Stimulated activated CD8-positive, alpha-beta memory T cell treated with anti-CD3 and anti-CD28 coated beads, Interleukin-4, amount 100 ng/mL, for 4 hours (primary cell): ENCODE measurements at places on chromosomes 2 and 18.

GRCh38 chr2:196421880-196422279 is 217.6 kb upstream of the CCDC150 start:
- no peak for DNase-seq

DNA sequence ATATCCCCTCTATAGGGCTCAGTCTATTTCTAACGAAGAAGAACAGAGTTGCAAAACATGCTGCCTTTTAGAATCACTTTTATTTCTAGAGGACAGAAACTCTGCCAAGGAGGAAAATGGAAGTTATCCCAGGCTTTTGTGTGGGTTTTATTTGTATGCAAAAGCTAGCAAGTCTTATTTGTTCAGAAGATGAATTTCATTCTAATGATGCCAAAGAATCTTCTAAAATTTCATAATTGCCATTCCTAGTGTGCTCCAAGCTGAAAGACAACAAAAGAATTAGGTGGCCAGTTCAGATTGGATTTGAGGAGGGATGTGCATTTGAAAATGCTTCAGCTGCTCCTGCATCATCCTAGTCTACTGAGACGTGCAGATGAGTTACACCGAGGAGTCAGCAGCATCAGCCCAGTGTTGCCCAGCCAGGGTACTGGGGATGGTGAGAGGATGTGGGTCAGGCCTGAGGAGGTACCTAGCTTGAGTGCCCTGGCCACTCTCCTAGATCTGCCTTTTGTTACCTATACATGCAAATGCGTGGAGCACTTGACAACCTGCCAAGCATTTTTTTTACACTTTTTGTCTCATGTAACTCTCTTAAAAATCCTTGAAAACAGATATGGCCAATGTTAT is 80.1 kb downstream of the KCNS3 start:
- DNase-seq = no peak

GRCh38 chr2:54946220-54946805 is 103.9 kb downstream of the RTN4 start:
- no peak for DNase-seq

GRCh38 chr2:46001741-46002506 is 295.3 kb upstream of the EPAS1 start:
- no peak for DNase-seq

DNA sequence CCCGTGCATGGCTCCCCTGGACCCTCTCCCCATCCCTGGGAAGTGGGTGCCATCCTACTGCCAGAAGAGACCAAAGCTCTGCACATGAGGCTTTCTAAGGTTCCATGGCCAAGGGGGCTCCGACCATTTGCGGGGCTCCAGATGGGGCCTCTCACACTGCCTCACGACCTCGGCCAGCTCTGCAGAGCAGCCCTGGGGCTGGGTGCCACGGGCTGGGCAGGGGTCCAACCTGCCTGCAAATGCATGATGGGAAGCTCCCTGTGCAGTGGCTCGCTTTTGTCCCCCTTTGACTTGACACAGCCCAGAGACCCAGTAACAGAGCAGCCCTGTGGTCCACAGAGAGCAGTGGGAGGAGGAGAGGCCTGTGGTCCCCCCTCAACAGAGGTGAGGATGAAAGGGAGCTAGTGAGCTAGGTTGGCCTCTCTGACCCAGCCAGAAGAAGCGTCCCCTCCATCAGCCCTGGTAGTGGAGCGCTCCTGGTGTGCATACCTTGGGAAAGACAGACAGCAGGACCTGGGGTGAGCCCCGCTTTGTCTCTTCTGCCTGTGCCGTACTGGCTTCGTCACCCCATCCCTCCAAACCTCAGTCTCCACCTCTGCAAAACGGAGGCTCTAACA is 174.1 kb downstream of the DDX1 start:
- no peak for DNase-seq

DNA sequence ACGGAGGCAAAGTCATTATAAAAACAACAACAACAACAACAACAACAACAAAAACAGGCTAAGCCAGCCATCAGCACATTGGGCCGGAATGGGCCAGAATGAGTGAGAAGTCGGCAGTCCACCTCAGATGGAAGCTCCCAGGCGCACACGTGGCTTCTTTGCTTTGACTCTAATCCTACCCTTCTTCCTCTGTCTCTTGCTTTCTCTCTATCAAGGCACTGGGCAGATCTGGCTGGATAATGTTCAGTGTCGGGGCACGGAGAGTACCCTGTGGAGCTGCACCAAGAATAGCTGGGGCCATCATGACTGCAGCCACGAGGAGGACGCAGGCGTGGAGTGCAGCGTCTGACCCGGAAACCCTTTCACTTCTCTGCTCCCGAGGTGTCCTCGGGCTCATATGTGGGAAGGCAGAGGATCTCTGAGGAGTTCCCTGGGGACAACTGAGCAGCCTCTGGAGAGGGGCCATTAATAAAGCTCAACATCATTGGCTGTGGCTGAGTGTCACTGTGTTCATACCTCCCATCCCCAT is 52.2 kb downstream of the MARCO start:
- DNase-seq = no peak

DNA sequence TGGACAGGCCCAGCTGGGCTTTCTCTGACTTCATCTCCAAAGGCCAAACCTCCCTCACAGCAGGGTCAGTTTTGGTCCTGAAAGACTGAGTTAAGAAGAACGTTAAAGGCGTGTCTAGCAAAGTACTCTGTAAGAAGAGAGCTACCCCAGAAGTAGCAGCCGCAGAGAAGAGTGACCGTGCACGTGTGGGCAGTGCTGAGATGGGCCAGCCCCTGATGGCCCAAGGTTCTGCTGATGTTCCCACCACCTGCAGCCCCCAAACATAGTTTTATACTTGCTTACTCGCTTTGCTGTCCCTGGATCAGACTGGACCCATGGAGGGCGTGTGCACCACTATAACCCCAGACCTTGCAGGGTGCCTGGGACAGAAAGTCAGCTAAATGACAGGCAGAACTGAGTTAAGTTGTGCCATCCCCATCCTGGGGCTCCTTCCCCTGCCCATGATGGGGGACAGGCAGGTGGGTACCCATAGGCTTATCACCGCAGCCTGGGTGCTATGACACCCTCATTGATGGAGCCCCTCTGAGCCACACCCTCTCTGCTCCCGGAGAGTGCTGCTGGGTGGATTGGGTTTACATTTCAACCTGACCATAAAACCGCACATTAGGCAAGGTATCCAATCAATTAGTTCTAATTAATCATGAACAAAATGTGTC is 367.3 kb upstream of the HS6ST1 start:
- no peak for DNase-seq

DNA sequence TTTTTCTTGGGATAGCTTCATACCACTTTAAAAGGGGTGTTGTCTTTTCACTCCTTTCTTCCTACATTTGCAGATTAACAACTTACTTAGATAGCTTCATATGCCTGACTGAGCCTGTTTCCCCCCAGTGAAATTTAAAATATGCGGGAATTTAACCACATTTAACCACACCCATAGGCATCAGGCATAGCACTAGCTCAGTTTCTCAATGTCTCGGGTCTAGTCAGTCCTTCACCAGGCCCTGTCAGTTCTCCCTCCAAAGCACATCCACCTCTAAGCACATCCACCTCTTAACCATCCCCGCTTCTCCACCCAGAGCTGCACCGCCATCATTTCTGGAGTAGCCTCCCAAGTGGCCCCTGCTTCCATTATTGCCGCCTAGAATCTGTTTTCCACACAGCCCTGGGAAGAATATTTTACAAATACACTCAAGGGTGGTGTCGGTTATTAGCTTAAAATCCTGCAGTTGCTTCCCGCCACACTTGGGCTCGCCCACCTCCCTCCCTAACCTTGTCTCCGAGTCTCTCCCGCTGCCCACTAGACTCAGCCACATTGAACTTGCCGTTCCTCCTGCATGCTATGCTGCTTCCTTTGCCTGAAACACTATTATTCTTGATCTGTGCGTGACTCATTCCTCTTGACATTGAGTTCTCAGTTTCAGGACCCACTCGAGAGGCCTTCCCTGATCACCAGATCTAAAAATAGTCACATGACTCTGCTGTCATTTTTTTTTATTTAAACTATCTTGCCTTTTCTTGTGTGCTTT is 68.3 kb downstream of the SPTBN1 start:
- no peak for DNase-seq

GRCh38 chr2:132521341-132521740 is 104.7 kb downstream of the GPR39 start:
- no peak for DNase-seq

DNA sequence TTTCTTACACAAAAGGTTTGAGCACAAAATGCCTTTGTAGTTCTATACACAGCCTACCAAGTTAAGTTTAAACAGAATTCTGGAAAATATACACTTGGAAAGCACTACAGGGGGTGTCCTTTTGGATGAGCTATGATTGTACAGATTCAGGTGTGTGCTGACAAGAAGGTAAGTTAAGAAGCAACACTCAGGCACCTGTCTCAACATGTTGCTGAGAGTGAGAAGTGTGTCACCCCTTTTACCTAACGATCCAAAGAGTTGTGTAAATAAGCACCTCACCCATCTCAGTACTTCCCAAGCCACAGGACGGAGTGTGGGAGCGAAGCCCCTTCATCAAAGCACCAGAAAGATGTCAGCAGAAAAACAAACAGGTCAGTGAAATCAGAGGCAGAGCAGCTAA is 109.5 kb upstream of the DAPL1 start:
- no peak for DNase-seq

DNA sequence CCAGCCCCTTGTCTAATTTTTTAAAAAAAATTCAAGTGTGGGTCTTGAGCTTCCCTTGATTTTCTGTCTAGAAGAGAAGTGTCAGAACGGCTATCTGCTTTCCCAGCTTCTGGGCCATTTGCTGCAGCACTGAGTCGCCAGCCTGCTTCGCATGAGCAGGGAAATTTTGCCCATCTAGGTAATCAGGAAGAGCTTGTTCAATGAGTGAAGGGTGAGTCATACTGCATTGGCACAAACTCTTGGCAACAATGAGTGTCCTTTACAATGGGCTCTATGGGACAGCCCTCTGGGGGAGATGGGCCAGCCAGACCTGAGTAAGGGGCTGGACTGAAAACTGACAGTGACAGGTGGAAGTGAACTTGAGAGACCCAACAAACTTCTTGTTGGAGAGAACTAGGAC is 2.4 kb upstream of the RNF144A start:
- no peak for DNase-seq

DNA sequence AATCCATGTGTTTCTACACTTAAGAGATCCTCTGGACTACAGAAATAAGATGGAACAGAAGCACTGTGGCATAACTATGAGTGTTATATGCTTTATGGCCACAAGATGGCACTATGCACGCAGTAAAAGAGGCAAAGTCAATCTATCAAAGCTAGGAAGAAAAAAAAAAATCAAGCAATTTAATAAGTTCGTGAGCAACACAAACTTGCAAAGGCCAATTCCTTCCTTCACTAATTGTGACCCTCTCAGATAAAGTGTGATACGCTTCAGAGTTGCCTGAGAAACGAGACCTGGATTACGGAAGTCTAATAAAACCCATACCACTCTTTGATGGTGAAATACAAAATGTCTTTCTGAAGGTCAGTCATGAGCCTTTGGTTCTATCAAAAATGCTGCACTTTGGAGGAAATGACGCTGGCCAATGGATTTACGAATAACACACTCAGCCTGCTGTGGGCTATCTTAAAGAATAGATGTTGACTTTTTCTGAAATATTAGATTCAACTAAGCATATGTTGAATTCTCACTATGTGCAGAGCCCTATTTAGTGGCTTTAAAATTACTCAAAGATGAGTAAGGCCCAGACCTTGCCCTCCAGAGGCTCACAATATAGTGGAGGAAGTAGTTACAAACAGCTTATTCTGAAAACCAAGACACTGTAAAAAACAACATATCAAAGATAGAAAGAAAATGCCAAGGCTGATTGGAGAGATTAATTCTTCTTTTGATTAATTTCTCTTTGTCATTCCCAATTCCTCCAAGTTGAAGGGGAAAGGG is 35.5 kb upstream of the TTR start:
- no peak for DNase-seq

DNA sequence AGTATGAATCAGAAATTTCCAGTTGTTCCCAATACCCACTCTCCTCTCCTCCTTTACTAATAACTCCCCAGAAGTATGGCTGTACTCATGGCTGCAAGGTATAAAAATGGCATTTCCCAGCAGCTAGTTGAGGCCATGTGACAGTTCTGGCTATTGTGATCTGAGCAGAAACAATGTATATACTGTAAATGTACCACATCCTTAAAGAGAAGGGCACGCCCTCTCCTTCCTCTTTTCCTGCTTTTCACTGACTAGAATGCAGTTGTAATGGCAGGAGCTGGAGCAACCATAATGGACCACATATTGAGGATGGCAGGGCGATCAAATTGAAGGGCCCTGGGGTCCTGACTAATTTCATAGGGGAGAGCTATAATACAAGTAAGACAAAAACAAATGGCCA is 211.2 kb downstream of the TNS1 start:
- DNase-seq = no peak

DNA sequence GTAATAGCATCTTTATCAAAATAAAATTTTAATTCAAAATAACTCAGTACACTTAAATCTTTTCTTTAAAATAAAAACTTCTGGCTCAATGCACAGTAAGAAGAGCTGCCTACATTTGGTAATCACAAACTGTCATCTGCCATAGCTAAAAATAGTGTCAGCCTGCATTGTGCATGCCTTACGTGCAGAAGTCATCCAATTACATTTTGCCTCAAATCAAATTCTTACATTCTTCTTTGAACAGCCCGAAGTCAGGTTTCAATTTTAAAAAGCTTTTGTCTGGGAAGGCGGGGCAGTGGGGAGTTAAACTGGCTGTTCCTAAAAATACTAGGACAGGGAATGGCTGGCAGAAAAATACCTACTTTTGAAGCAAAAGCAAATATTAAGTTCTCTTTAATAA is 51.1 kb downstream of the RTN4 start:
- no peak for DNase-seq
